ENCODE measurements at places on chromosomes 3 and 15.

- DNase-seq: no peak
Observed at GRCh38 chr3:188559072-188559429, 405.1 kb downstream of the LPP start.

- no peak for DNase-seq
Observed at GRCh38 chr3:187875863-187876262, 130.6 kb upstream of the BCL6 start.

DNA sequence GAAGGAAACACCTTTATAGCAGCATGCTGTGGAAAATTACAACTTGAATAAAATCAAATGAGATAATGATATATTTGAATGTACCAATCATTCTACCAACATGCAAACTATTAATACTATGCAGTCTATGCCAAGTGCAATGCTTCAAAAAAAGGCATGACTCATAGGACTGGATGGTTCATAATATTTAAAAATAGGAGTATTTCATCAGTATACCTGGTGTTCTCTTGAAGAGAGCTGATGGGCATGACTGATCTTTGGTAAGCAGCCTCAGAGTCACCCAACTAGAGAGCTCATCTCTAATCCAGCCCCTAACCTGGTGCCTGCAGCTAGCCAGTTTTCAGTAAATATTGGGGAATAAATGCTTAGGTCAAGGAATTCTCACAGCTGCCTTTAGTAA lies 434.7 kb upstream of the ARRDC4 start:
- DNase-seq: no peak

- no peak for DNase-seq
Observed at GRCh38 chr3:185152410-185153170, at the start of gene C3orf70. TSS of gene C3orf70 (minus strand) at chr3:185153060. CDS start at chr3:185152823, 237 bp downstream.

GRCh38 chr3:148625095-148625736 lies 72.5 kb upstream of the AGTR1 start:
- DNase-seq: no peak

- no peak for DNase-seq
Observed at GRCh38 chr3:61824553-61825135, 263.3 kb downstream of the PTPRG start.

GRCh38 chr3:75232216-75232615 lies 431.9 kb upstream of the FRG2C start:
- no peak for DNase-seq

GRCh38 chr15:61824291-61824690 lies 236.0 kb downstream of the VPS13C start:
- no peak for DNase-seq

- DNase-seq: no peak
Observed at GRCh38 chr15:101118615-101119014, 133.2 kb downstream of the CHSY1 start.

- no peak for DNase-seq
Observed at GRCh38 chr3:73480187-73480672, 144.5 kb downstream of the PDZRN3 start.

GRCh38 chr3:108287146-108287545 lies 9.2 kb upstream of the HHLA2 start:
- no peak for DNase-seq

DNA sequence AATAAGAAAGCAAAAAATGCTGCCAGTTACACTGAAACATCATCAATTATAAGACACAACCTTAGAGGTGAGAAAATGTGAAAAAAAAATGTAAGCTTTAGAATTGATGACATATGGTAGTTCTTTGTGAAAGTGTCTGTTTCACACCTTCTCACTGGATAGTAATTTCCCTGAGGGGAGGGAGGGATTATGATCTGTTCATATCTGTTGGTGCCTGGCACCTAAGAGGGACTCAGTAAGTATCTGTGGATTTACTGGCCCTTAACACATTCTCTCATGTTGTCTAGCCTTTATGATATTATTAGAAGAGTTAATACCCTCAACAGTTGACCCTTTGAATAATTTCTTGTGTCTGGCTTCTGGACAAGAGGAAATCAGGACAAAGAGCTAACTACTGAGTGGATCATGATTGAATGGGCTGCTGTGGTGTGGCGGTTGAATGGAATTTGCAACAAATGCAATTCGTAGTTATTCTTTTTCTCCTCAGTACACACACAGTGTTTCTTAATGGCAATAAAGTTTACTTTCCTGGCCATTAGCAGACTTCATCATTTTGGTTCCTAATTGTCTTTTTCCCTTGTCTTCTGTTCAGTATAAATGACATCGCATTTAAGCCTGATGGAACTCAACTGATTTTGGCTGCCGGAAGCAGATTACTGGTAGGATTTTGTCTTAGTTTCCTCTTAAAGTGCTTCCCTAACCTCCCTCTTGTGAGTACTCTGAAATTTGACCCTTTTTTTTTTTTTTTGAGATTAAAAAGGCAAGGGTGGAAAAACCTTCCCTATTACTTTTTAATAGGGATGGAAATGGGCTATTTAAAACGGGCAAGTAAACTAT lies 9.5 kb downstream of the IFT122 start:
- no peak for DNase-seq

GRCh38 chr15:63899193-63899592 lies 65.4 kb upstream of the HERC1 start:
- DNase-seq: no peak

- DNase-seq: no peak
Observed at GRCh38 chr3:177754508-177754921, 557.2 kb upstream of the TBL1XR1 start.

DNA sequence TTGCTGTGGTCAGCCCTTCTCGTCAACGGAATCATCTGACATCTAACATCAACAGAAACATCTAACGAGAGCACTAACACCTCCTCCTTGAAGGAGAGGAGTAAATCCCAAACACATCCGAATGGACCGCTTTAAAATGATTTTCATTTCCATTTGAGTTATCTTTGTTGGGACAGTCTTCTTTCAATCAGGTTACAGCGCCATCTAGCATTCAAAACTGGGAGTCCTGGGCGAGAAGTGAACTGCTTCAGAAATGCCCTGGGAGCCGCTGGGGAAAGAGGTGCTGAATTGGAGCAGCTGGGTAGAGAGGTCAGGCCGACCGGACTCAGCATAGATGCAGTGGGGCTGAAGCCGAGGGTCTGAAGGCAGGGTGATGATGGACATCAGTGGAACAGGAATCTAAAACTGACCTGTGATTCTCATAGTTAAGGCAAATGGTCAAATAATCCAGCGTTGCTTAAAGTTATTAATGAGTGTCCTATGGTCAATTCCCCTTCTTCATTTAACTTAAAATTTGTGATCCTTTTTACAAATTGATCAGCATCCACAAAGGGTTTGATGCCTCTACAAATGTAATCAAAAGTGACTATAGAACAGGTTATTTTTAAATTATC lies 170.0 kb upstream of the NDN start:
- DNase-seq: no peak

- DNase-seq: no peak
Observed at GRCh38 chr3:29409409-29409808, 128.5 kb downstream of the RBMS3 start.

DNA sequence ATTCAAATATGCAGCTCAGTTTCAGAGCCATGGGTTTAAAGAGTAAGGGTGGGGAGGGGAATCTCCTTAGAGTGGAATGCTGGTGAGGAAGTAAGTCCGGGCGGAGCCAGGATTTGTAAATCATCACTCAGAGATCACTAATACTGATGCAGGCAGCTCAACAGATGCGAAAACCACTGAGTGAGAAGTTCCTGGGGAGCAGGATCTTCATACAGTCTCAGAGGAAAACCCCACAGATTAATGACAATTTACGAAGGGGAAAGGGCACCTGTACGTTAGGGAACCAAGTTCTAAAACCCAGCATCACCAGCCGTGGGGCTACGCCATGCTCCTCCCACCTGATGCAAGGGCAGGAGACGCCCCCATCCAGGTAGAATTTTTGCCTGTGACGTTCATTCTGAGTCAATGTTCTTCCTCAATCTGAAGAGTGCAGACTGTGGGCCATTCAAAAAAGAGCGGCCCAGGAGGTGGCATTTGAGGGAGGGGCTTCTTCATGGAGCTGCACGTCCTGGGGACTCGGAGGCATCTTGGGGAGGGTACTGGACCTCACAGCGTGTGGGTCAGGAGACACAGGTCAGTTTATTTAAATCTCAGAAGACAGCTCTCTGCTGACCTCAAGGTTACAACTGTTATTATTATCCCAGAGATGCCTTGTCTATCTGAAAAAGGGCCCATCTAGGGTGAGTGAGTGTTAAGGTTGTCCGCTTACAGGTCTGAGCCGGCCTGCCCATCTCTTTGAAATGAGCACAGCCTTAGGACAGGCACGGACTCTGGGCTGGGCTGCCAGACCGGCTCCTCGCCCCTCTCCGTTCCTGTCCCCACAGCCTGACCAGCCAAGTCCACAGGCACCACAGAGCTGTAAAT lies 228.0 kb downstream of the XXYLT1 start:
- DNase-seq: no peak

DNA sequence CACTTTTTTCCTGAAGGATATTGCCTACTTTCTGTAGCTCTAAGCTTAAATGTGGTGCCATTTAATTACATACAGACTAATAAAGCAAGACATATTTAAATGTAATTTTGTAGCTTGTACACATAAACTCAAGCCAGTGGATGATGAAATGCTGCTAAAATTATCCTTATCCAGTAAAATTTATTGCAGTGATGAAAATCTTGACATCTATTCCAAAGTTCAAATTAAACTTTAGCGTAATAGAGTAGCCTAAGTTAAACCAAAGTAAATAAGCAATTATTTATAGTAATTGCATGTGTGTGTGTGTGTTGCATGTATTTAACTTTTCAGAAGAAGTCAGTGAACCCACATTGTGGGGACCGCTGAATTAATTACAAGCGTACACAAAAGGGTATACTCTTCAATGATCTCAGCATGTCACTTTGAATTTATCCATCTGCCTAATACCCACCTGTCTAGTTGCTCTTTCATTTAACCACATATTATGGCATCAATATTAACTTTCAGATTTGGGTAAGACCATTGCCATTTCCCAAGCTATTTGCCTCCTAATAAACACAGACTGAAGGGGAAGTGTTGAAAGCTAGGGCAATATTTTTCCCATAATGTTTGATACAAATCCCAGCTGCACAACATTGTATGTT lies 85.0 kb downstream of the MECOM start:
- DNase-seq: no peak

GRCh38 chr3:190886945-190887344 lies 24.5 kb upstream of the GMNC start:
- no peak for DNase-seq

GRCh38 chr3:58416191-58416590 lies 17.4 kb downstream of the PDHB start:
- no peak for DNase-seq

DNA sequence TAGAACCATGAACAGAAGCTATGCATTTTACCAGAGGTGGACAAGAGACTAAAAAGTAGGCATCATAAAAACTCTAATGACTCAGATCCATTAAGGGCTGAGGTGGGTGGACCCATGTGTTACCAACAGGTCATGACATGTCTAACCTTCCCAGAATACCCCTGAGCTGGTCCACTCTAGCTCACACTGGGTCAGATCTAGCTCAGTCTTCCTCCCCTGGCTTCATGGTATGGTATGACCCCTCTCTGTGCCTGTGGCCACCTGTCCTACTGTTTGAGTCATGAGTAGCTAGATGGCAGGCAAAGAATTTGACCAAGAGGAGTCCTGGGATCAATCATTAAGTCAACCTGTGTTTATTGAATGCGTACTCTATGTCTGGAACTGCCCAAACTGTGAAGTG lies 340.4 kb downstream of the EPHB1 start:
- DNase-seq: no peak

DNA sequence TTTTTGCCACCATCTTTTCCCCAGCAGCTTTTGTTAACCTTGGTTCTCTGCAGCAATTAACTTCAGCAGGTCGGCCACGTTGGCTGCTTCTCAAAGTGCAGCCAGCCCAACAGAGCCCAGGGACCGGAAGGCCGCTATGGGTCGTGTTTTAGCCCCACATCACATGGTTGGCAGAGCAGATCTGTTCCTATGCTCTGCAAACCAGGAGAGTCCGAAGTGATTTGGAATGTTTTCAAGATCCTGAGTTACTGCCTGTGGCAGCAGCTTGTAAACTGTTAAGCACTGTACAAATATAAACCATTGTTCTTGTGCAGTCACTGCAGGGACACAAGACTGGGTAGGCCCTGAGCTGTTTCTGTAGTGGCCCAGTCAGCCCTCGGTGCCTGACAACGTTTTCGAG lies 69.6 kb upstream of the MYZAP start:
- DNase-seq: no peak

DNA sequence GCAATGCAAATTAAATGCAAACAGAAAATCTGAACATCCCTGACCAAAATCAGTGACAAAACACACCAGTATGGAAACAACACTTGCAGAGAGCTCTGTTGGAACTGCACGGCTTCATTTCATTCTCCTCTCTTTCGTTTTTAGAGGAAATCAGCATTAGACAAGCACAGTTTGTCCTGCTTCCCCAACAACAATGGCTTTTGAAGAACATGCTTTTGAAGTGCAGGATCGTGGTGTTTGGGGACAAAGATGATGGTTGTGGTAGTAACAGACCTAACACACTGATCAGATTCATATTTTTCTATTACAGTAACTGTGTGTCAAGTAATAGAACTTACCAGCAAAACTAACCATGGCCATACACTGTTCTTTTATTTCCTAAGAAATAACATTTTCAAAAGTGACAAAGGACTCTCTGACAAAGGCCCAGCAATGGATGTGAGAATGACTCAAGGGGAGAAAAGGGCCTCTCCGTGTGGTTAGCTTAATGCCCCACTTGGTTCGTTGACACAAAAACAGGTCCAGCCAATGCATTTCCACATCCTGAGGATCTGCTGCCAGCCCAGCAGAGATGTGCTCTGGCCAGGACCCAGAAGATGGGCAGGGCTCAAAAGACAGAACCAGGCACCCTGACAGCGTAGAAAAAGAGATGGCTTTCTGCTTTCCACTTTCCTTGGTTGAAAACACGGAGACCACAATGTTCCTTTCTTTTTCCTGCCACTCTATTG lies 84.1 kb downstream of the CCNL1 start:
- DNase-seq: no peak
